ENCODE measurements at places on chromosomes 4 and X. TPM values are rescaled to one million over a fixed set of nuclear protein-coding genes. Genes with fewer than 3 reads are reported as not detected.

Gene POU3F4
- 0.20 TPM for total RNA-seq

Gene GABRG1
- 0.11 TPM for total RNA-seq

Gene MTM1
- total RNA-seq = 4.8 TPM

DNA sequence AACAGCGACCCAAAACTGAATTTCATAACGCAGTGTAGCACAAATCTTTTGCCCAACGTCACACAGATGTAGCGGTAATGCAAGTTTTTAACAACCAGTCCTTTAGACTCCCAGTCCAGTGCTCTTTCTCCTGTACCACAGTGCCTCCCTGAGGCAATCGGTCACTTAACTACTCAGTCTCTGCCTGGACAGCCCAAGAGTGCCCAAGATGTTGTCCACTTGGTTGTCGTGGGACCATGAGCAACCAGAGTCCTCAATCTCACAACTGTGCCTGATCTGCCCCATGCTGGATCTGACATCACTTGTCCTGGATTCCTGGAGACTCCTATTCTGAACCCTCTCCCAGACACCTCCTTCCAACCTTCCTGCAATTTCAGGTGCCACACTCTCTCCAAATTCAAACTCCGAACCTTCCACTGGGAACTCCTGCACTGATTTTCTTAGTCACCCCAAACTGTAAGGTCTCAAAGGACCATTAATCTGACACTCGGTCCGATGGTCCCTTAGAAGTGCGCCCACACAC, 702 bp downstream of the MMGT1 start:
- no peaks in the 10 kb centered on the region for H3K27me3 ChIP-seq
- H3K36me3 ChIP-seq = peaks cover 20% of the 10 kb centered on the region
- peak overlapping the region; percentile 89 for H3K4me3 ChIP-seq
- H3K4me1 ChIP-seq = no peaks in the 10 kb centered on the region

DNA sequence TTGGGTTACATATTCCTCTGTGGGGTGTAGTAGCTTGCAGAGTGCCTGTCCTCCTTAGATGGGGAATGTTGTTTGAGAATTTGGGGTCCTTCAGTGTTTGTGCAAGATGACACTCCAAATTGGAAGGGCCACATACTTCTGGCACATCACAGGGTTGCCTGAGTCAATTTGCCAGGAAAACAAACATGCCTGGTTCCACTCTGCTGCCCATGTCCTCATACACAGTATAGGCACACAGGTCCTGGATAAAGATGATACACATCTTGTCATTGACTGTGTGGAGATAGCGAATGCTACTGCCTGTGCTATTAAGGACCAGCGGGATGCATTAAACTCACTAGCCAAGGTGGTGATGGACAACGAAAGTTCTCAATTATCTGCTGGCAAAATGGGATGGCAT, 11.2 kb upstream of the LAP3 start:
- H3K36me3 ChIP-seq = no peaks in the 10 kb centered on the region
- no peak overlapping the region for H3K27ac ChIP-seq
- no peak overlapping the region for H3K4me3 ChIP-seq
- H3K27me3 ChIP-seq = no peaks in the 10 kb centered on the region

GRCh38 chr4:153084224-153084979, 119.8 kb upstream of the TRIM2 start:
- H3K4me1 ChIP-seq = peaks cover 4% of the 10 kb centered on the region
- 0 out of 2 replicates have a peak, but pooled peaks cover 2% of the 10 kb centered on the region for H3K27me3 ChIP-seq
- no peak for DNase-seq
- H3K27ac ChIP-seq = no peak overlapping the region
- no peaks in the 10 kb centered on the region for H3K36me3 ChIP-seq

DNA sequence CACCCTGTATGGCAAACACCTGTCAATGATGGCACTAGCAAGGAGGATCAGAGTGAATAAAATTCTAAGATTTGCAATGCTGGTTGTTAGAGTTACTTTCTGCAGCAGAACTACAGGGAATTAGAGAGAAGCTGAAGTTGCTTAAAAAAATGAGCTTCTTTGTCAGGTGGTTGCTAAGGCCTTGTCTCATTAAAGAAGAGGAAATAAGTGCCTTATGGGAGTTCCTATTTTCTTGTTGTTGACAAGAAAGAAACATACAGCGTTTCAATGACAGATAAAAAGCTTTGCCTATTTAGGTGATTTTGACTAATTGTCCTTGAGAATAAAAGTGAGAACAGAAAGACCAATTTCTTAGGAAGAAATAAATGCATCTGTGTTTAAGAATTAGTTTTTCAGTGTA, 106.0 kb upstream of the ARHGAP24 start:
- H3K4me1 ChIP-seq = peaks cover 5% of the 10 kb centered on the region
- no peak overlapping the region for H3K4me3 ChIP-seq
- peaks cover 6% of the 10 kb centered on the region for H3K36me3 ChIP-seq
- DNase-seq = no peak
- no peak overlapping the region for H3K27ac ChIP-seq

GRCh38 chrX:49840679-49841078, 11.6 kb downstream of the PAGE4 start:
- no peaks in the 10 kb centered on the region for H3K36me3 ChIP-seq
- no peak overlapping the region for H3K4me3 ChIP-seq

DNA sequence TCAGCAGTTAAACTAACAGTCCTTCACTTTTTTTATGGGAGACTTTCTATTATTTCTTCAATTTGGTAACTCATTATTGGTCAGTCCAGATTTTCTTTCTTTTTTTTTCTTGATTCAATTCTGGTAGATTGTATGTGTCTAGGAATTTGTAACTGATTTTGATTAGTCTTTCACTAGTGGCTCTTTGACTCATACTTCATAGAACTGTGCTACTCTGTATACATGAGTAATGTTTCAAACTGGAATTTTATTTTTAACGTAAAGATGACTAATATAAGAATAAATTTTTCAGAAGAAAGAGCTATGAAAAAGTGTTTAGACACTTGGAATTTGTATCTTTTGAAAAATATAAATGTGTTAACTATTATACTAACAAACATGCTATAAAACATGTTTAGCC, 813.0 kb downstream of the TRAM1L1 start:
- DNase-seq = no peak
- no peak overlapping the region for H3K4me3 ChIP-seq
- no peaks in the 10 kb centered on the region for H3K4me1 ChIP-seq
- H3K27me3 ChIP-seq = no peaks in the 10 kb centered on the region
- H3K36me3 ChIP-seq = no peaks in the 10 kb centered on the region
- H3K27ac ChIP-seq = no peak overlapping the region

Data from H9 (cell line).